Kidney capillary endothelial cell (primary cell): ENCODE measurements at places on chromosomes 2 and 18.

- DNase-seq, result no peak
These were observed 107.1 kb upstream of the MAPRE2 start for GRCh38 chr18:34933909-34934661.

GRCh38 chr2:233195027-233195426 lies 56.4 kb upstream of the ATG16L1 start:
- DNase-seq, result no peak

DNA sequence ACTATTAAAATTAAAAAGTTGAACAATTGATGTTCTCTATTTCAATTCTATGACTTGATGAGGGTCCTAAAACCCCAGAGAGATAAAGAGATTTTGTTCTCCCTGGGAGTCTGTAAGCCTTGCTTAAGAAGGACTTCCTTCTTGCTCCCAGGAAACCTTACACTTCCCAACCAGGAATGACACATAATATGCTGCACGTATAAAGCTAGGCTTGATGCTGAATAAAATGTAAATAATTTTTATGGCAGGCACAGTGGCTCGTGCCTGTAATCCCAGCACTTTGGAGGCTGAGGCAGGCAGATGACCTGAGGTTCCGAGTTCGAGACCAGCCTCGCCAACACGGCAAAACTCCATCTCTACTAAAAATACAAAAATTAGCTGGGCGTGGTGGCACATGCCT lies 27.8 kb downstream of the SPIRE1 start:
- no peak for DNase-seq

- DNase-seq, result no peak
These were observed 137.8 kb downstream of the LAMA3 start for GRCh38 chr18:23826850-23827620.

DNA sequence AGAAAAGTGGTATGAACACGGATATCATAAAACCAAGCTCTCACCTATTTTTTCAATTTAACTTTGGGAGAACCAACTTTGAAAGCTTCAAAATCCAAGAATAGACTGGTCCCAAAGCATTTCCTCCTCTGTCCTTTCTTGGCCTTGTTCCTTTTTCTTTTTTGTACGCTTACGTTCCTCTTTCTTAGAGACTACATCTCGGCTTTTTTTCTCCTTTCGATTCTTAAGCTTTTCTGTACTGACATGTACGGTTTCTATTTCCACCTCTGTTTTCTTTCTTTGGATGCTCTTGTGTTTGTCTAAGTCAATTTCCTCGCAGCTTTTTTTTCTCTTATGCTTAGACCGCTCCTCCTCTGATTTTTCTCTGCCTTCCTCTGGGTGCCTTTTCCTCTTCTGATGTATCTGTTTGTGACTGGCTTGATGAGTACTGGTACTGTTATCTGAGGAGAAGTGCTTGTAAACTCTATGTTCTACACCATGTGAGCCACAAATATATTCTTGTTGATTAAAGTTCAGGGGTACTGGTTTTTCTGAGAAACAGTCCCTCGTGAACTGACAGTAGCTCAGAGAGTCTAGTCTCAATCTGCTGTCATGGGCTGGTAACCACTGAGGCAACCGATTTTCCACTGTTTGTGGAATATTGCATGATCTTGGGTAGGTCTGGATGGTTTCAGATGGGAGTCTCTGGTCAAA lies 11.5 kb upstream of the RNU2-63P start:
- no peak for DNase-seq

DNA sequence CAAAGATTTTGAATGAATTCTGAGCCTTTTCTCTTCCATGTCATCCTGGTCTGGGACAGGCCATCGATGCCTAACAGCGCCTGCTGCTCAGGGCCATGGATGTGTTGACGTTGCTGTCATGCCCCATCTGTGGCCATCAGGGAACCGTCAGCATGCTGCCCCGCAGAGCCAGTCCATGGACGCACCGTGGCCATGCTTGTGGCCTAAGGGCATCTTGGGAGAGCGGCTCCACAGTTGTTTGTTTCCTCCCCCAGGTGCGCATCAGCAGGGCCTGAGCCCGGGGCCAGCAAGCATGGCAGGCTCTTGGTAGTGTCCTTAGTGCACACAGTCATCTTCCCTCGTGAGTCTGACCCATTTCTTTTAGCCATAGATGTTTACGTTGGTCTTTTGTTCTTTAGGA lies 142.7 kb downstream of the VAPA start:
- no peak for DNase-seq

GRCh38 chr18:62523631-62524439 lies 1.0 kb downstream of the ZCCHC2 start:
- no peak for DNase-seq

DNA sequence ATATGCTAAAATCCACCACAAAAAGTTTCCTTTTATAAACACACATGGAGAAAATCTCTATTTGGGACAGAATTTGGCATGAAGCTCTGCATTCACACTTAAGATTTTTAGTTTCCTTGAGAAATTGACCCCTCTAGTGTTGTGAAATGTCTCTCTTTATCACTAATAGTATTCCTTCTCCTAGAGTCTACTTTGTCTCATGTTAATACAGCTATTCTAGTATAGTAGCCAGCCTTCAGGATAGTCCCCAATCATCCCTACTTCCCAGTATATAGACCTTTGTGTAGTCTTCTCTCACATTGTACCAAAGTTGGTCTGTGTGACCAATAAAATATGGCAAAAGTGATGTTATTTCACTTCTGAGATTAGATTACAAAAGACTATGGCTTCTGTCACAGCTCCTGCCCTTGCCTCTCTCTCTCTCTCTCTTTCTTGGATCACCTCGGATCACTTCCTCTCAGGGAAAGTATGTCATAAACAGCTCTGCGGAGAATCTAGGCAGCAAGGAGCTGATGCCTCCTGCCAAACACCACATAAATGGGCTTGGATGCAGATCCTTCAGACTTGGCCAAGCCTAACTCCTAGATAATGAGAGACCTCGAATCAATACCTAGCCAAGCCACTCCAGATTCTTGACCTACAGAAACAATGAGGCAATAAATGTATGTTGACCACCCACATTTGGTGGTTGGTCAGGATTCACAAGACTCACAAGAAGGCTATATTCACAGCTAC lies 59.7 kb upstream of the NABP1 start:
- no peak for DNase-seq
